ENCODE measurements at places on chromosomes 12 and 14.

- no peak for DNase-seq
These were observed 29.0 kb downstream of the NCOR2 start for GRCh38 chr12:124538194-124539082.

DNA sequence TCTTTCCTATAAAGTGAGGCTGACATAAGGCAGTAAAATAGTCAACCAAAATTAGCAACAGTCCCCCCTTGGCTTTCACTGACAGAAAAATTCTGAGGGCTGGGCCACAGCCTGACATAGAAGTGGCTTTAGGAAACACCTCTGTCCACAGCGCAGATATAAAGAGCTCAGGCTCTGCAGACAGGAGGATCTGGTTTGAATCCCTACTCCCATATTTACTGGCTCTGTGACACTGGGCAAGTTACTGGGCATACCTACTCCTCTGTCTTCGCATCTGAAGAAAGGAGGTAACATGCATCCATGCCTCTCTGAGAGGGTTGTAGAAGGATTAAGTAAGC is 95.3 kb downstream of the STXBP6 start:
- DNase-seq, result no peak

- no peak for DNase-seq
These were observed at the start of gene RDH5 for GRCh38 chr12:55720071-55720564. TSS of gene RDH5 (plus strand) at chr12:55720393. CDS start at chr12:55721185, 792 bp downstream.

DNA sequence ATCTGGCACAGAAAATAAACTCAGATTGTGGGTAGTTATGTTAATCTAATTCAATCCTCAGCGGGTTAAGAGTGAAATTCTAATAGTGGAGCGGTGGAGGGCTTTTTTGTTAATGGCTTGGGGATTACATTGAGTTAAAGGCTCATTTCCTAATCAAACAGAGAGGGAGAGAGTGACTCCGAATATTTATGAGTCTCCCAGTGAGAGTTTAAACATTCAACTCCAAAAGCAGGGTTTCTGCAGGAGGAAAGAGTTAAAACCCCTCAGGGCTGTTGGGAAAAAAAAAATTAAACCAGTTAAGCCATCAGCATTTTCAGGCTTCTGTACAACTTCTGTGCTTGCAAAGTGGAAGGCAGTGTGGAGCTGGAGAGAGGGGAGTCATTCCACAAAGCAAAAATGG is 62.1 kb upstream of the ESRRB start:
- DNase-seq, result no peak

- DNase-seq, result no peak
These were observed 181.5 kb upstream of the SFSWAP start for GRCh38 chr12:131529196-131530040.

DNA sequence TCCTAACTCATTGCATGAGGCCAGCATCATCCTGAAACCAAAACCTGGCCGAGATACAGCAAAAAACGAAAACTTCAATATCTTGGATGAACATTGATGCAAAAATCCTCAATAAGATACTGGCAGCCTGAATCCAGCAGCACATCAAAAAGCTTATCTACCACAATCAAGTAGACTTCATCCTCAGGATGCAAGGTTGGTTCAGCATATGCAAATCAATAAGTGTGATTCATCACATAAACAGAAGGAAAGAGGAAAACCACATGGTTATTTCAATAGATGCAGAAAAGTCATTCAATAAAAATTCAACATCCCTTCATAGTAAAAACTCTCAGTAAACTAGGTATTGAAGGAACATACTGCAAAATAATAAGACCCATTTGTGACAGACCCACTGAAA is 56.5 kb upstream of the PPFIA2 start:
- DNase-seq, result no peak
